RPMI7951 (cell line): ENCODE measurements at places on chromosomes 2 and 18. TPM values are rescaled to one million over a fixed set of nuclear protein-coding genes. Genes with fewer than 3 reads are reported as not detected.

The QPCT gene
- 126 and 137 TPM in 2 replicates for total RNA-seq

The LYPD6 gene
- 16.1 and 19.5 TPM in 2 replicates for total RNA-seq

DNA sequence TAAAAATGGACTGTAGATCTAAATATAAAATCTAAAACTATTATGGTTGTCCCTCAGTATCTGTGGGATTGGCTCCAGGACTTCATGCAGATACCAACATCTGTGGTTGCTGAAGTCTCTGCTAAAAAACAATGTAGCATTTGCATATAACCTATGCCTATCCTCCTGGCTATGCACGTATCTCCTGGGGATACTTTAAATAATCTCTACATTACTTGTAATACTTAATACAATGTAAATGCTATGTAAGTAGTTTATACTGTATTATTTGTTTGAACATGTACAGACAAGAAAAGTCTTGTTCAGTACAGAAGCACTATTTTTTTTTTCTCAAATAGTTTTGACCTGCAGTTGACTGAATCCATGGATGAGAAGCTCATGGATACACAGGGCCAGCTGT lies 134.9 kb downstream of the ZAP70 start:
- DNase-seq: no peak

The UGT1A10 gene
- 0.29 TPM in 1 of 2 replicates, not detected in the other for total RNA-seq

DNA sequence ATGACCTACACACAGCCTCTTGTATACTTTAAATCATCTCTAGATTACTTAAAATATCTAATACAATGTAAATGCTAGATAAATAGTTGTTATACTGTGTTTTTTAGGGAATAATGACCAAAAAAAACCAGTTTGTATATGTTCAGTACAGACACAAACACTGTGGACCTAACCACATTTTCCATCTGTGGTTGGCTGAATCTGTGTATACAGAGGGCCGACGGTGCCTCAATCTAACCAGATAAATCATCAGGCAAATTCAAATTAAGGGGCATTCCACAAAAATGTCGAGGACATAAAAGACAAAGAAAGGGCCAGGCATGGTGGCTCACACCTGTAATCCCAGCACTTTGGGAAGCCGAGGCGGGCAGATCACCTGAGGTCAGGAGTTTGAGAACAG lies 14.1 kb downstream of the MGAT4A start:
- no peak for DNase-seq

DNA sequence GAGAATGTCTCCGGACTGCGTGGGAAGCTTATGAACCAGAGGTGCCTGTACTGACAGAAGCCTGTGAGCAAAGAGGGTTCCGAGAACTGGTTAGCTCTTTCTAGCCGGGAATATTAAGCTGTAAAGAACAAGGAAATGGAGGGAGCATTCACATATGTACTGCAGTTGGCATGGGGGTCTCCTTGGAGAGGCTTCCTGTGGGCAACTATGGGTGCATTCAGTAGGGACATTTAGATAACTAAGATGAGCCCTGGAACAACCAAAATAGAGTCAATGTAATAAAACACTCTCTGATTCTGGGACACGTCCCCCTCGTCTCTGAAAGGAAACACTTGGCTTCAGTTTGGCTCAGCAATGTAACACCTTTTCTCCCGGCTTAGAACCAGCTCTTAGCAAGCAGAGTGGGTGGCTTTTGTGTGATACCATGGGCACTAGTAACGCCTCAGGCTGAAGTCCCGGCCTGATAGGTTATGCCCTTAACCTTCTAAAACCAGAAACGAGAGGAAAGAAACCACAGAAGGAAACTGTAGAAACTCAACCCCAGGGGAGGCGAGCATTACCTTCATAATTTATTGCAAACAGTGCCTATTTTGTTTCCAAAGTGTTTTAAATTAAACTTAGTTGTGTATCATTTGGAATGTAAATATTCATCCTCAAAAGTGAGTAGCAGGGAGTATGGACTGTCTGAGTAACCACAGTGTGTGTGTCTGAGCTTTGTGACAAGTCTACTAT lies 48.8 kb upstream of the LPIN2 start:
- DNase-seq: peak; percentile 15

The NXPH2 gene
- total RNA-seq: not detected in 2 replicates

GRCh38 chr2:129984426-129984825 lies 5.0 kb downstream of the RAB6C start:
- DNase-seq: no peak

GRCh38 chr18:11071300-11071699 lies 78.1 kb downstream of the PIEZO2 start:
- DNase-seq: no peak

DNA sequence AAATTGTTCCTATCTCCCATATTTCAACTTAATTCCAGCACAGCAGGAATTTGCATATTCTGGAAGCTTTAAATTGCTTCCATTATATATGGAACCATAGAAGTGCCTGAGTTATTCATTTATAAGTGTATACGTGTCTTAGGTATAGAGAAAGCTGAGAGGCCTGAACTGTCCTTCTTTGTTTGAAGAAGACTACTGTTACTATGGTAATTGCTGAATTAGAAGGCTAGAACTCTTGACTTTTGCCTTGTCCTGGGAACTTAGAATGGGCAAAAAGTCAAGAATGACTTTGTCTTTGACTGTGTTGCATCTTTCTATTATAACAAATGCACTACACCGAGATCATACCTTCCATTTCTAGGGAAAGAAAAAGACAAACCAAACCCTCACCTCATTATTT lies 15.7 kb downstream of the CAMKMT start:
- DNase-seq: no peak

The EGR4 gene
- total RNA-seq: not detected in 2 replicates

GRCh38 chr18:66129248-66129647 lies 378.4 kb downstream of the CDH7 start:
- DNase-seq: no peak

DNA sequence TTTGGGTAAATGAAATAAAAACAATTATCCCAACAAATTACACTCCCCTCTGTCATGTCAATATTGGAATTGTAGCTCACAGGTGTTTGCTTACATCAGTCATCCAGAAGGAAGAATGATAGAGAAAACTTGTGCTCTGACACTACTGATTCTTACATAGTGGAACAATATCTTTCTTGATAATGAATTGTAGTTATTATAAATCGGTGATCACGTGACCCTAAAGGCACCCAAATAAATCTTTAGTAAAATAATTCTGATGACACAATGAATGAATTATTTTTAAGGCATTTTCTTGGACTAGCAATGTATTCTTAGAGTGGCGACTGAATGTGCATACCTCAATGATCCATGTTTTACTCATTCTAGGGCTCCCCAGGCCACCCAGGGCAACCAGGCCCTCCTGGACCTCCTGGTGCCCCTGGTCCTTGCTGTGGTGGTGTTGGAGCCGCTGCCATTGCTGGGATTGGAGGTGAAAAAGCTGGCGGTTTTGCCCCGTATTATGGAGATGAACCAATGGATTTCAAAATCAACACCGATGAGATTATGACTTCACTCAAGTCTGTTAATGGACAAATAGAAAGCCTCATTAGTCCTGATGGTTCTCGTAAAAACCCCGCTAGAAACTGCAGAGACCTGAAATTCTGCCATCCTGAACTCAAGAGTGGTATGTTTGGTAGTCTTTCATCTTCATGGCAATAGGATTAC lies 34.5 kb downstream of the COL3A1 start:
- no peak for DNase-seq

- peak; percentile 8 for DNase-seq
Observed at GRCh38 chr2:61193670-61194561, 31.9 kb downstream of the C2orf74 start.

DNA sequence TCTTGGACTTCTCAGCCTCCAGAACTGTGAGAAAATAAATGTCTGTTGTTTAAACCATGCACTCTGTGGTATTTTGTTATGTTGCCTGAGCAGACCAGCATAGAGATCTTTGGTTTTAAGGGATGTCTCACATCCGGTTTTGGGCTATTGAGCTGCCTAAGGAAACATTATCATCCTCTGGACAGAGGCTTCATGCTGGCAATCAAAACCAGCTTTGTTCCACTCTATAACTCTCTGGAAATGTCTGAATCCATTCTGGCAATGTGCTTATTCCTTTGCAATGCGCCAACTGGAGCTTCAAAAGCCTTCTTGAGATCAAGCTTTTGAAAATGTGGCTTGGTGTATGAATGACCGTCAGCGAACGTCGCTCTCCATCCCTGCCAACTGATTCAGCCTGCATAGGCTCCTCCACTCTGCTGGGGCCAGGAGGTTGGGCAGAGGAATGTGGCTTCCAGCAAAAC lies 183.6 kb upstream of the MGAT5 start:
- peak; percentile 76 for DNase-seq

The ACADL gene
- total RNA-seq: not detected in 2 replicates

- peak; percentile 6 for DNase-seq
Observed at GRCh38 chr18:59990121-59990823, 90.5 kb downstream of the PMAIP1 start.

GRCh38 chr18:44918142-44918476 lies 237.4 kb downstream of the SETBP1 start:
- DNase-seq: no peak

GRCh38 chr2:218266316-218266979 lies 3.5 kb downstream of the AAMP start:
- no peak for DNase-seq

GRCh38 chr2:140506606-140507005 lies 1624.2 kb downstream of the LRP1B start:
- DNase-seq: peak; percentile 22

DNA sequence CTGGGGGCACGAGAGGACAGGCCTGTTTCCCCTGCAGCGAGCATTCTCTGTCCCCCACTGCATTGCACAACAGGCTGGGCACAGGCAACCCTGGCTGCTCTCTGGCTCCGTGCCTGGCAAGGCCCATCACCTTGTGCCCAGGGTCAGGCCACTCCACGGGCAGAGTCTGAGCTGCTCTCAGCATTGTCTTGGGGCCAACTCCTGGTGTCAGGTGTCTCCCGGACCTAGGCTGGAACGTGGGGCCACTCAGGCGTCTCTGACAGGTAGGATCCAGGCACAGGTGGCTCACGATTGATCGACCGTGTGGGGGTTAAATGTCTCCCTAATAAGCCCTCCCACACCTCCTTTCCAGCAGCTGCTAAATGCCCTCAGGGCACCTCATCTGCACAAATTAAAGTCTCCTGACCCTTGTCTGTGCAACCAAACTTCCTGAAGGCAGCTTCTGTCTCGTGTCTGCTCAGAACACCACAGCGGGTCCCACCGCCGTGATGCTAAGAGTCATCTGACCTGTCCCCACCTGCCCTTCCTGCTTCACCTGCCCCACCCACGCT lies 66.6 kb upstream of the GPC1 start:
- no peak for DNase-seq

DNA sequence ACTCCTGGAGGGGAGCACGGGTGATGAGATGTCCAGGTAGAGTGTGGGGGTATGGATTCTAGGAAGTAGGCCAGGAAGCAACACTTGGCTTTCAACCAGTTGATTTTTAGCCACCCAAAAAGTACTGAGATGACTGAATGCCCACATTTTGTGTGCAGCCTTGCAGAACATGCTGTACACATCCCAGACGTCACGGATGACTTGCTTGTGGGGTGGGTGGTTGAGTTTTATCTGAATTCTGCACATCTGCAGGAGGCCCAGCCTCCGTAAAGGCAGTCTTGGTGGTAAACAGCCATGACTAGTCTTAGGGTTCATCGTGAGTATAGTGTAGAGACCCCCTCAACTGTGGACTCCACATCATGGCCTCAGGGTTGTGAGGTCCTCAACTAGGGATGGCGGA lies 53.3 kb upstream of the CCDC195 start:
- no peak for DNase-seq

DNA sequence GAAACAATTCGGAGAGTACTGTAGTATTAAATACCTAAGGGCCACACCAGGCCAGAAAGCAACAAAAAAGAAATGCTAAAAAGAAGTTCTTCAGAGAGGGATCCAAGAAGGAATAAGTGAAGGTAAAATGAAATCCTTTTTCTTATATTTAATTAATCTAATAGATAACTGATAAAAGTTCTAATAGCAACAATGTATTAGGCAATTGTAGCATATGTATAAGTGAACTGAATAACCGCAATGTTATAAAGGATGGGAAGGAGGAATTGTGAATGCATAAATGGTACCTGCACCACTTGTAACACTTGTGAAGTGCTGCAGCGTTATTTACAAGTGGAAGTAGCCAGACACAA lies 21.8 kb downstream of the TMSB10 start:
- no peak for DNase-seq
